ENCODE measurements at places on chromosomes 4 and X.
A peak's percentile ranks its signal among the peaks of the same experiment; 100 is the strongest.

GRCh38 chr4:24912252-24913118 is at the start of gene CCDC149:
CCDC149 (minus strand) TSS chr4:24913042; CDS start chr4:24912864, 178 bp downstream.
- DNase-seq = no peak

GRCh38 chr4:38095691-38096090 is 135.5 kb downstream of the PTTG2 start:
- no peak for DNase-seq

DNA sequence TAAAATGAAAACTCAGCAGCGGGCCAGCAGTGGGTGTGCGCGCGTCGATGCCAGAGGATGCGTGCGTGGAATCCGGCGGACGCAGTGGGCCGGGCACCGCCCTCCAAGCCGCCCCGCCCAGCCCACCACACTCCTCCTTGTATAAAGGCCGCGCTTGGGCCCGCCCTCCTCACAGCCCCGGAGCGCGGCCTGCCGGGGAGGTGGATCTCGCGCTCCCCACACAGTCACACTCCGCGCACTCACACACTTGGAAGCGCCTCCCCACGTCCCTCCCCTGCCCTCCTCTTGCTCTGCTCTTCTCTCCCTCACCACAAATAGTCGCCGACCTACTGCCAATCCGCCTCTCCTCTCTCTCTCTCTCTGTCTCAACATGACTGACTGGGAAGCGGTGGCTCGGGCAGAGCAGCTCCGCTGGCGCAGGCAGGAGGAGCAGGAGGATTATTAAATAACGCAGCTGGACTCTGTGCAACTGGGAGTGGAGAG is at the start of gene CCSER1:
CCSER1 (plus strand) TSS at position 172 of the 483 bp plus-strand sequence.
- DNase-seq = no peak

DNA sequence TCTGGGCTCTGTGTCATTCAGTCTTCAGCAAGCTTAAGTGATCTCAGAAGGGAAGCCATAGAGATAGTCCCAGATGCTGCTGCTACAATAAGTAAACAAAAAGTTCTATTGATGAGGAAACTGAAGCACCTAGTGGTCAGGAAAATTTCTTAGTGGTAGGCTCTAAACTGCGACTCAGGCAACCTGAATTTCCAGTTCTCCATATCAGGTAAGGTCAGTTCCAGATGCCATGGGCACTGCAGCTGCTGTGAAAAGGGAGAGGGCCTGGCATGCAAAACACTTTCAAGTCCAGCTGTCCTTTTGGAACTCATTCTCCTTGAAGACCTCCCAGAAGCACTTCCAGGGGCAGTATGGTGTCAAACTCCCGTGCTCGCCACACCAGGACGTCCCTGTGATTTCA is 46.2 kb downstream of the REELD1 start:
- DNase-seq = no peak

DNA sequence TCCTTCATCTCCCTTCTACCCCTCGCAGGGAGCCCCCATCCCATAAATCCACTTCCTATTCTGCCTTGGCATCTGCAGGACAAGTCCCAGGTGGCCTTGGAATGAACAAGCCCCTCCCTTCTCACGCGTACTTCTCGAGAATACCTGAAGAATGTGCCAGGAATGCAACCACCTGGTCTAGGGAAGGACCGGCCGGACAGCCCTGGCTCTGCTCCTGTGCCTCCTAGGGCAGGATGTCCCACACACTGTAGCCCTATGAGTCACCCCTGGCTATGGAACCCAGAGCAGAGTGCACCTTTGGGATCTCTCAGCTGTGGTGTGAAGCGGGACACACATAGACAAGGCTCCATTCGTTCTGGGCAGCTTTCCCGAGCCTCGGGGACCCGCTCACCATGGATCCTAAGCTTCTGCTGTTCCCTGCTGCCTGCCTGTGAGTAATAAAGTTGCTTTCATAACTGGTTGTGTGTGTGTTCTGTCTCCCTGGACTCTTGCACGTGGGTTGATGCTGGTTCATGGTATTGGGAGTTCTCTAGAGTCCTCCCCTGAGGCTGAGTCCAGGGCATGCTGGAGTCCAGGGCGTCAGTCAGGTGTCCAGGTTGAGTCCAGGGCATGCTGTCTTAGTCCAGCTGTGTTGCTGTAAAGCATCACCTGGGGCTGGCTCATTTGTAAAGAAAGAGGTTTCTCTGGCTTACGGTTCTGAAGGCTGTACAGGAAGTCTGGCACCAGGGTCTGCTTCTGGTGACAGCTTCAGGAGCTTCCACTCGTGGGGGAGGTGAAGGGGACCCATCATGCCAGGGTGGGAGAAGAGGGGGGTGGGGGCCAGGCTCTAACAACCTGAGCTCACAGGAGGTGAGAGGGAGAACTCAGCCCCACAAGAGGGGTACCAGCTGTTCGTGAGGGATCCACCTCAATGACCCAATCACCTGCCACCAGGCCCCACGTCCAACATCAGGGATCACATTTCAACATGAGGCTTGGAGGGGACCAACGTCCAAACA is 7.4 kb upstream of the PDE6B start:
- no peak for DNase-seq

DNA sequence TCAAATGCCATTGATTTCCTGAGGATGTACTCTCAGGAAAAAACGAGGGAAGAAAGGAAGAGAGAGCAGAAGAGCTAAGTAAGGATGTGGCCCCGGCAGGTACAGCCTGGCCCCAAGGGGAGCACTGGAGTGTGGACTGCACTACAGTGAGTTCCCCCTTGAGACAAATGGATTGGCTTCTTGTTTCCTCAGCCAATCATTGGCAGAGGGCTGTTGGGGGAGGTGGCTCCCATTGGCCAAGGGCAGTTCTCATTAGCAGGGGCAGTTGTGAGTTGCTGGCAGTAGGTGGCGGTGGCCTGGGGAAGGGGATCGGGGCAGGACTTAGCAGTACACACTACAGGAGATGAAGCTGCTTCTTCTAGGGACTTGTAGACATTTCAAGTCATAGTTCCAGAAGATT is 24.1 kb upstream of the OCIAD2 start:
- DNase-seq = no peak

- peak; percentile 0 for DNase-seq
These were observed 786 bp upstream of the ZFX start for GRCh38 chrX:24148535-24149350.

DNA sequence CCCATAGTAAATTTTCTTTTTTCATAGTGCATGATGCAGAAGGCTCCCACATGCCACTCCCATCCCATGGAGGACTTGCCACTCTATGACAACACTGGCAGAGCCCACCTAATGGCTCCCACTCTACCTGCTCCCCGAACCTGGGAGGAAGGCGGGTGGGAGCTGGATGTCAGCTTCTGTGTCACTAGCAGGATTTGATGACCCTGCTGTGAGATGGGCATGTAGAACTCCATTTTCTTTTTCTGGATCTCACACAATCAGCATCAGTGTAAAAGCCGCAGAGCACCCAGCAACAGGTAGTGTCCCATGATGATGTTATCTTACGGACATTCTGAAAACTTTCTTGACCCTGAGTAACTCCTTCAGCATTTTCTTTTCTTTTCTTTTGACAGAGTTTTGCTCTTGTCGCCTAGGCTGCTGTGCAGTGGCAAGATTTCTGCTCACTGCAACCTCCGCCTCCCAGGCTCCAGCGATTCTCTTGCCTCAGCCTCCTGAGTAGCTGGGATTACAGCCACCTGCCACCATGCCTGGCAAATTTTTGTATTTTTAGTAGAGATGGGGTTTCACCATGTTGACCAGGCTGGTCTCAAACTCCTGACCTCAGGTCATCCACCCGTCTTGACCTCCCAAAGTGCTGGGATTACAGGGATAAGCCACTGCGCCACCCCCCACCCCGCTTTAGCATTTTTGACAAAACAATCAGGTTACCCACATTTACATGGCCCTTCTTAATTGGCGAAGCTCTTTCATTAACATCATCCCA is 15.0 kb upstream of the ADH1A start:
- DNase-seq = no peak

DNA sequence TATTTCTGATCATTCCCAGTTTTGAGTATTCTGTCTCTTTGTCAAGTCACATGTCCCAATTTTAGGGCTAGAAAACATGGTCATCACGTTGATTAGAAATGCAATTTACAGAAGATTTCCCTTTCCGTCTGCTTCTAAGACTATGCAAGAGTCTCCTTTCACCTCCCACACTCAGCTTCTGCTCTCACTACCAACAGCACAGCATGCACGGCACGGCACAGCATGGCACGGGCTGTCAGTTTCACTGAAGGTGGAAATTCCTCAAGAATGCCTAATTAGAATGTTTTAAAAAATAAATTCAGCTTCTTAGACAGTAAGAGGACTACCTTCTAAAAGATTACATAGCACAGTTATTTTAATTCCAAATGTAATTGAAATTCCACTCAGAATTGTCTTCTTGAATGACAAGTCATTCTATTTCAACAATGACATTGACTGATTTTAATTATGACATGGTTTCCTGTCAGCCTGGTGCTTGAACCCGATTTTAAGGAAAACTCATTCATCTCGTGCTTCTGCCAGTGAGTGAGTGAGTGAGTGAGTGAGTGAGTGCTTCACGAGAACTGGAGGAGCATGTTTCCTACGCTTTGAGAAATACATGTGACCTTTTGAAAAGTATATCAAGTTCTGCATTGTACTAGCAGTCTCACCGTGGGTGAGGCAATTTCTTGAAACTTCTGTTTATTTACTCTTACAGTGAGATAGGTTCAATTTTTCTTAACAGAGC is 124.8 kb upstream of the SORBS2 start:
- no peak for DNase-seq

GRCh38 chr4:158588285-158588684 is 66.6 kb downstream of the RXFP1 start:
- no peak for DNase-seq

DNA sequence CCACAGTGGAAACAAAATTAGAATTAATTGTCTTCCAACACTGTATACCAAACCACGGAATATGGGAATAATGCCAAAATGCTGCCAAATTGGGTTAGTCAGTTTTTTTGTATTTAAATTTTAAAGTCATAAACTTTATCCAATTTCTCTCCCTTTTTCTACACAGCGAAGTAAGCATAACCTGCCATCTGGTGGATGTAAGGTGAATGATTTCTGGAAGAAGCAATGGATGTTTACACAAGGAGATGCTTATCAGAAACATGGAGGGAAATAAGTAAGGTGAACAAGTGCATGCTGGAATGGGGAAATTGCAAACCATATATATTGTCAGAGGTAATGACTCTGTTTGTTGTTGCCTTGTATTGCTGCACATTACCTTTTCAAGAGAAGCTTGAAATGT is 691.9 kb downstream of the TECRL start:
- no peak for DNase-seq

GRCh38 chr4:25767877-25768725 is 94.7 kb downstream of the SEL1L3 start:
- DNase-seq = no peak

GRCh38 chrX:13074297-13075262 is 30.2 kb upstream of the FAM9C start:
- DNase-seq = no peak

DNA sequence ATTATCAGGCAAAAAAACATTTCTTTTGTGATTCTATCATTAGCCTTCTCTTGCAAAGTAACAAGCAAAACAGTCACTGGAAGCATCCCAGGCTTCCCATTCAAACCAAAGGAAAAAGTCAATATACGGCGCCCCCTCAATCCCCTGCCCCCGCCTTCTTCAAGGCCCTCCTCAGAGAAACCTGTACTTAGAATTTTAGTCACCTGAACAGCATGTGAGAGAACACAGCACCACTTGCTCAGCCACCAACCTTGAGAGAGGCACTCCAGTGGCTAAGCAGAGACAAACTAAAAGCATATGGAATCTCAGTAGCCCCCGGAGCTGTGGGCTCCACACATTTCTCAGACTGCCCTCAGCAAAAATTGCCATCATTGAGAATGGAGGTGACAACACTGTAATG is 25.2 kb downstream of the LEF1 start:
- no peak for DNase-seq

- DNase-seq = no peak
These were observed 821 bp downstream of the ASMTL start for GRCh38 chrX:1451661-1452515.

GRCh38 chrX:72620550-72621145 is 48.0 kb upstream of the HDAC8 start:
- DNase-seq = no peak

DNA sequence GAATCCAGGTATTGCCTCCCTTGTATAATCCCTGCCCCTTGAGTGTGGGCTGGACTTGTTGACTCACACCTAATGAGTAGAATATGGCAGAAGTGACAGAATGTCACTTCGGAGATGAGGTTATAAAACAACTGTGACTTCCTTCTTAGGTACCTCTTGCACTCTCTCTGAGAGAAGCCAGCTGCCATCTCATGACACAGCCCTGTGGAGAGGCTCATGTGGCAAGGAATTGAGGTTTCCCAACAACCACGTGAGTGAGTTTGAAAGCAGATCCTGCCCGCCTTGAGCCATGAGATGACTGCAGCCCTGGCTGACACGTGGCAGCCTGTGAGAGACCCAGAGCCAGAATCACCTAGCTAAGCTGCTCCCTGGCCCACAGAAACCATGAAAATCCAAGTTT is 13.5 kb downstream of the ASB11 start:
- DNase-seq = no peak

- no peak for DNase-seq
These were observed 39.9 kb downstream of the PSAPL1 start for GRCh38 chr4:7394681-7395451.

- DNase-seq = no peak
These were observed 148.2 kb downstream of the FAM47B start for GRCh38 chrX:35090801-35091200.

DNA sequence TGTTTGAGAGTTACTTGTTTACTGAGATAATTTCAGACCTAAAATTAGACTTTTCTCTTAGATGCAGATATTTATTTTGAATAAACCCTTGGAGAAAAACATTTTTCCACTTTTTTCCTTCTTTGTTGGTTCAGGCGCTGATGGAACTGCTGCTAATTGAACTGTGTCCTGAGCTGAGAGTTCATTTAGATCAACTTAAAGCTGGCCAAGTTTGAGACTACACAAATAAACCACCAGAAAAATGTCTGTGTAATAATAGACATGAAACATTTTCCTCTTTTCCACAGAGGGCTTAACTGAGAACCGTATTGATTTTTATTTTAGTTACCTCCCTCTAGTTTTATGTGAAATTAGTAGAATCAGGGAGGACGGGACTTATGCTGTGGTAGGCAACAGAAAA is 32.5 kb downstream of the LRP2BP start:
- no peak for DNase-seq

DNA sequence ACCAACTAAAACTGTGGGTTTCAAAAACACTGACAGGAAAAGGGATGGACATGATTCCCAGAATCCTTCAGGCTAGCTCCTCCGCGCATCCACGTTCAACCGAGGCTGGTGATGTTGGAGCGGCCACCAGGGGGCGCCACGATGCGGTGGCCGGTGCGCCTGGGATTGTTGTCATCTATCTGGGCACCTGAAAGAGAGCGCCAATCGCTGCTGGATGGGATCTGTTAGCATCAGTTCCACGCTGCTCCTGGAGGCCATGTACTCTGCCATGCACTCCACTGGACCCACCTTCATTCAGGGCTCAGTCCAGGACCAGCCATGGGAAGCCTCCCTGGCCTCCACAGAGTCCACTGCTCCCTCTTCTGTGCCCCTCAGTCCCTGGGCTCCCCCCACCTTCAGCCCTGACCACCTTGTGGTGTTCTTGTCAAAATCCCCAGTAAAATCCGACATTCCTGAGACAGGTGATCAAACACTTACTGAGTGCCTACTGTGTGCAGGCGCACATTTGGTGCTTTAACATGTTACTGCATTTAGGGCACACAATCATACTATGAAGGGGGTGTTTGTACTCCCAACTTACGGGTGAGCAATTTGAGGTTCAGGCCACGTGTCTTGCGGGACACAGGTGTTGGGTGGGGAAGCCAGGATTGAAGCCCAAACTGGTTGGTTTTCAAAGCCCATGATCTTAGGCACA is 71.1 kb downstream of the CRMP1 start:
- no peak for DNase-seq

GRCh38 chrX:100297728-100298127 is 112.3 kb downstream of the PCDH19 start:
- DNase-seq = no peak
